AML-193 (cell line): ENCODE measurements at places on chromosomes 3 and 15.

- DNase-seq, result no peak
Observed at GRCh38 chr15:54082836-54083492, 104.7 kb downstream of the UNC13C start.

- DNase-seq, result no peak
Observed at GRCh38 chr15:74156678-74157411, 16.7 kb upstream of the ISLR start.

DNA sequence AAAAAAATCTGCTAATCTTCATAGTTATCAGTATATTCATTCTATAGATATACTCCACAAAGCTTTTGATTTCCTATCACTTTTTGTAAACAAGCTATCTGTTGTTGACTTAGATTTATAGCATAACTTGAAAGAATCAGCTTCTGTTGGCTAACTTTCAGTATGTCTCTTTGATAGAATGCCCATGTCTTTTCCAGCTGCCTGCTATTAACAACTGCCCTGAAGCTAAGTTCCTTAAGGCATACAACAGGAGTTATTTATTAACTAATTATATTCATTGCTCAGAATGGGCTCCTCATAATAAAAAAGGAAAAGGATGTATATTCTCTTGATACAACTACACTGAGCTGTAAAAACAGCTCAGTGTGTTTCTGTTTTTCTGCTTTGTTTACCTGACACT lies 293.9 kb downstream of the TUSC7 start:
- no peak for DNase-seq

DNA sequence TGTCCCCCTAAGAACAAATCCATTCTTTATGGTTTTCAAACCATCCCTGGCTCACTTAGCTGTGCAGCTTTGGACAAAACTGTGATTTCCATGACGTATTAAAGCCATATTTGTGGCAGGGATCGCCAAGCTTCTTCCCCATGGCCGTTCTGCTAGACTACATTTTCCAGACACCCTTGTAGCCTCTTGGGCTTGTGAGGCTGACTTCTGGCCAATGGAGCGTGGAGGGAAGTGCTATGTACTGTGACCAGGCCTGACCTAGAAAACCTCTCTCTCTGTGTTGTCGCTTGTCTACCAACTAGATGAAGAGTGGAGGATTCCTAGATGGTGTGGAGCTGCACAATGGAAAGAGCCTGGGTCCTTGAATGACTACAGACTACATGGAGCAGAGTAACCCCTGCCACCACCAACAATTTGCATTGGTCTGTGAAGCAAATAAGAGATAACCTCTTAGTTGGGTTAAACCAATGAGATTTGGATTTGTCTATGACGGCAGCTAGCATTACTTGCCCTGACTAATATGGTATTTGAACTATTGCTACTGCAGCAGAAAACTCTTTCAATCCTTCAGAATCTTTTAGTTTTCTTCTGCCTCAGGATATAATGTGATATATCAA lies 22.1 kb upstream of the MGLL start:
- DNase-seq, result no peak

DNA sequence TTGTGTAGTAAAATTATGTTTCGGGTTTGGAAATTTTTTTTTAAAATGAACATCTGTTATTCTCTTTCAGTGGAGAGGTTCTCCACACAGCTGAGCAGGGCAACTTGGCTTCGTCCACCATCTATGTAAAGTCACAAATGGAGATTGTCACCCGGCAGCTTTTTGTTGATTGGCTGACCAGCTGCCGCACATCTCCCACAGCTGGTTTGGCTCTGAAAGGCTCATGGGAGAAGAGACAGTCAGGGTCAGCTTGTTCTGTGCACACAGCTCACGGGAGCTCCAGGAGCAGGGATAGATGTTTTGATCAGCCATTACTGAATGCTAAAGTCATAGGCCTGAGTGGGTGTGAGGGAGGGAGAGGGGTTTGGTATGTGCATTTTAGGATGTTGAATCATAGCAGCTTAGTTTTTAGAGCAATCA lies 12.9 kb upstream of the CCDC80 start:
- no peak for DNase-seq

DNA sequence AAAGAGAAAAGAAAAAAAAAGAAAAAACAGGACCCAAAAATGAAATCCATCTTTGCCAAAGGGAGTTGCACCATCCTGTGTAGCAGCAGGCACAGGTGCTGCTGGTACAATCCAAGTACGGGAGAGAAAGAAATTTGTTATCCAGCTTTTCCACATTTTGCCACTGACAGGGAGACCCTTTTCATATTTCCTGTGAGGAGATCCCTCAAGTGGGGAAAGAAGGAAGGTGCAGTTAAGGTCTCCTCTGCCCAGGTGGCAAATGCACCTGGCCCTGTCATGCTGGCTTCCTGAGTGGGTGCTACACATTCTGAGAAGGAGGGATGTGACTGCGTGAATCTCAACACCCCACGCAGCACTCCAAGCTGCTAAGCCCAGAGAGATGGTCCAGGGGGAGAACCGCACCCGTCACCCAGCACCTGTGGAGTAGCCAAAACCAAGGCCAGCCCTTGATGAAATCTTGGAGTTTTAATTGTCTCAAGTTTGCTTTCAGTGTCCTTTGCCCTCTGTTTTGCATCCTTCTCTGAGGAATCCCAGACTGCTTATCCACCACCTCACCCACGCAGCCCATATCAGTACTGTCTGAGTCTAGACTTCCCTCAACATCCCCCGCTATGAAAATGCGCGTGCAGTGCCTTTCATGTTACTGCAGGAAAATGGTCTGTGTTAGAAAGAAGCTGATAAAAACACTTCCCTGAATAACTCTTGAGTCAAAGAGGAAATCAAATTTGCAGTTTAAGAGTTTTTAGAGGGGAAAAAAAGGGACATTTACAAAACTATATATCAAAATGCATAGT lies 141.9 kb upstream of the THBS1 start:
- DNase-seq, result no peak

- DNase-seq, result no peak
Observed at GRCh38 chr3:70431911-70432310, 119.5 kb upstream of the MDFIC2 start.

DNA sequence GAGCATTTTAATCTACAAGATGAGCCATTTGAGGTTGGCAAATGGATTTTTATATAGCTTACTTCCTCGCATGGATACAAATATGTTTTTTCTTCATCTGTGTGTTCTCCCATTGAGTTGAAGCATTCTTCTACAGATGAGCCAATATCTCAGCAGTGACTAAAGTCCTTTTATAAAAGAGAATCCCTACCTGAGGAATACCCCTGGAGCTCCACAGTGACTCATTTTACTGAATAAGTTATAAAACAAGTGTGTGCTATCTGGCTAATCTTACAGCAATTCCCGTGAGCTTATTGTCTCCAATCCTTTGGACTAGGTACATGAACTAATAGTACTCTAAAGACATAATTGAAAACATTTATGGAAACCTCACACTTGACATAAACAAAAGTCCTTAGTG lies 354.2 kb upstream of the BCHE start:
- no peak for DNase-seq

DNA sequence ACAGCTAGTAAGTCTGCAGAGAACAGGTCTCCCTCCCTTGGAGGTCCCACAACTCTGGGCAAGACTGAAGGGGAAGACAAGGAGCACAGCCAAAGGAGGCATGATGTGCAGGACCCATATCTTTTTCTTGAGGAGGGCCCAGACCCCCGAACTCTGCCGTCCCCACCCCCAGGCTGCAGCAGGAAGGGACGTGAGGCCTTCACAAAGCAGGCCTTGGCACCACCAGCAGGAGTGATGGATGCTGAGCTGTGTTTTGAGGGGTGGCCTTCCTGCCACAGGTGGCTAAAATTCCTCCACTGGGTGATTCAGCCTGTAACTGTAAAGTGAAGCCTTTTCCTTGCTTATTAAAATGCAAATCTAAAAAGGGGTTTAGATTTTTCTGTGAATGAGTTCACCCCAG lies 8.6 kb downstream of the PLA2G4D start:
- no peak for DNase-seq

DNA sequence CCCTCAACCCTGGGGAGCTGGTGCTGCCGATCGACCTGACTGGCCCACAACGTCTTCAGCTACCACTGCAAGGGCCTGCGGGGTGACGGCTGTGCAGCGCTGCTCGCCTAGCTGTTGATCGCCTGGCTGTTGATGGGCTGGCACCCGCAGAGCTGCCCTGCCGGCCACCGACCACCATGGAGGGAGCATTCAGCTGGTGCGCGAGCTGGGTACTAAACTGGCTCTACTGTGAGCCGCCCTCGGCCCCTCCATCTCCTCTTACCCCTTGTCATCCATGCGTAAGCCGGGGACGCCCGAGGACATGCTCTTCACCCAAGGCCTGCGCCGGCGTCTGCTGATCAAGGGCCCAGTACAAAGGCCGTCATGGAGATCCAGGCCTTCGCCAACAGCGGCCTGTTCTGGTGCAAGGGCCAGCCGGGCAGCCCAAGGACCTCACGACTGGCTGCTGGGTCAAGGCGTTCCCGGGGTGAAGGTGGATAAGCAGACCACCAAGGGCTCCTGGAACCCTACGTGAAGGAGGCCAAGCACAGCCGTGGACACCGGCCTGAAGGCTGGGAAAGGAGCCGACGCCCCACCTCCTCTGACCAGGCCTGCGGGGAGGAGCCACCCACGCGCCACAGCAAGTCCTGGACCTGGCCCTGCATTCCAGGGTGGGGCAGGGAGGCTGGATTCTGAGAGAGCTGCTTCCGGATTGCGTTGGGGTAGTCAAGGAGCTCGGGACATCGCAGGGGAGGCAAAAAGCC lies 46.9 kb downstream of the SFMBT1 start:
- DNase-seq, result no peak

DNA sequence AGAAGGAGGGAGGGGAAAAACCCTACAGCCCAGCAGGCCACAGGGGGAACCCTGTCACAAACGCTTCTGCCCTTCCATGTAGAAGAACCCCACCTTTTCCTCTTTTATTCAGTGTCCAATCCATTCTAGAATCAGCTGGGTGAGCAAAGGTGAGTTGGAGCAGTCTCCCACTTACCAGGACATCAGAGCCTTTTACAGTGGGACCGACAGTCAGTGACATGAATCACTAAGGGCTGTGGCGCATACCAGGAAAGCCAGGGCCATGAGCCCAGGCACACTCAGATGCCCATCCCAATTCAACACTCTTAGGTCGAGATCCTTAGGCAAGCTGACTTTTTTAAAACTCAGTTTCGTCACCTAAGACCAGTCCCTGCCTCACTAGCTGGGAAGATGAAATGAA lies 146.1 kb downstream of the AQP9 start:
- DNase-seq, result no peak

GRCh38 chr15:40150163-40150925 lies 10.5 kb upstream of the BUB1B start:
- DNase-seq, result peak; percentile 56

- DNase-seq, result peak; percentile 73
Observed at GRCh38 chr3:81789691-81790090, 28.2 kb upstream of the GBE1 start.

DNA sequence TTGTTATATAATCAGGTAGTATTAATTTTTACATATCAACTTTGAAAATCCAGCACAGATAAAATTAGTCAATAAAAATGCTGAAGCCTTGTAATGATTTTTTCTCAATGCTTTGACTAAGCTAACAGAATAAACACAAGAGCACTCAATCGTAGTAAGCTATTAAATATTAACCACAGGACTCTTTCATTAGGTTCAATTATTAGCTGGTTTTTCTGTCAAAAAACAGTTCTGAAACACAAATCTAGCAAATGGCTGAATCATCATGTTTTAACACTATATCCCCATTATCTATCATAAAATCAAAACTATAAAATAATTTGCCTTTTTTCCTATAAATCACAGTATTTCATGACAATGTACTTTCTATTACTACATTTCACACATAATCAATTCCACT lies 69.6 kb downstream of the PLOD2 start:
- DNase-seq, result no peak

- DNase-seq, result no peak
Observed at GRCh38 chr3:124660599-124660998, 69.7 kb upstream of the UMPS start.

GRCh38 chr3:30539206-30539605 lies 67.2 kb upstream of the TGFBR2 start:
- DNase-seq, result no peak

GRCh38 chr3:59131016-59131766 lies 81.4 kb upstream of the CFAP20DC start:
- DNase-seq, result no peak

DNA sequence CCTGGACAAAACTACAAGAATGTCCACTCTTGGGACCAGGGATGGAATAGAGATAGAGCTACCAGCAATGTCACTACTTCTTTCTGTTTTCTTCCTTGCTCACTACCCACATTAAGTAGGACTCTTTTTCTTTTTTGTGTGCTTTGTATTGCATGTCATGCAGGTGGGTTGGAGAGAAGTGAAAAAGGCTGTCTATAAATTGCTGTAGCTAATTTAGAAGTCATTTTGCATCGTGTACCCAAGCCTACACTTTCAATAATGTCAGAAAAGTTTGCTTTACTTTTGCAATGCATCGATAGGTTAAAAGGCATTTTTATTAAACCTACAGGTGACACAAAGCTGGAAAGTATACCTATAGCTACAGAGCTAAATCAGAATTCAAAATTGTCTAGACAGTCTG lies 58.9 kb downstream of the GTF2E1 start:
- DNase-seq, result no peak

GRCh38 chr15:56286213-56286612 lies 42.5 kb upstream of the RFX7 start:
- no peak for DNase-seq

GRCh38 chr3:97197830-97198229 lies 383.4 kb downstream of the EPHA6 start:
- DNase-seq, result no peak

- no peak for DNase-seq
Observed at GRCh38 chr15:91988071-91988470, 134.6 kb downstream of the SLCO3A1 start.

- DNase-seq, result no peak
Observed at GRCh38 chr3:182567700-182568099, 225.6 kb upstream of the ATP11B start.

GRCh38 chr3:75180235-75180944 lies 483.7 kb upstream of the FRG2C start:
- no peak for DNase-seq

DNA sequence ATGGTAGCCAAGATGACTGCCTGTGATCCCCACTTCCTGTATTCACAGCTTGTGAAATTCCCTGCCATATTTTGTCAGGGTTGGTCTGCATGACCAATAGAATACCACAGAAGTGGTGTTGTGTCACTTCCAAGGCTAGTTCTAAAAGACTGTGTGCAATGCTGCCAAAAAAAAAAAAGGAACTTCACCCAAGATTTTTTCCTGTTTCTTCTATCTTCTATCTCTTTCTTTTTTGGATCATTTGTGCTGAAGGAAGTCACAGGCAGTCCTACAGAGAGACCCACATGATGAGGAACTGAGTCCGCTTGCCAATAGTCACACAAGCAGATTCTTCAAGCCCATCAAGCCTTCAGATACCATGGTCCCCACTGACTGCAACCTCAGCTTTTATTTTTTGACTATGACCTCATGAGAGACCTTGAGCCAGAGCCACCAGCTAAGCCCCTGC lies 18.1 kb upstream of the RAF1 start:
- DNase-seq, result peak; percentile 99

- no peak for DNase-seq
Observed at GRCh38 chr3:56048331-56048730, 419.9 kb downstream of the ERC2 start.

DNA sequence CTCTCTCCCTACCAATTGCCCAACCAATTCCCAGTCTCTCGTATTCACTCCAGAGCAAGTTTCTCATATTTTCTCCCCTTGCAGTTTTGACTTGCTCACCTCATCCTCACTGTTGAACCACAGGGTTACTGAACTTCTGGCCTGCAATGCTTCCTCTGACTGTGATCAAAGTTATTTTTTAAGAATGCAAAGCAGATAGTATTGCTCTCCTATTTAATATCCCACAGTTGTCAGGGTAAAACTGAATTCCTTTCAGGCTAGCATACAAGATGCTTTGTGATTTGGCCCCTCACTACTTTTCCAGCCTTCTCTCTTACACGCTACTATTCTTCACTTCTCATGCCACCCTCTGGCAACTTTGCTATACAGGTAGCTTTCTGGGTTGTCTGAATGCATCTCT lies 80.9 kb downstream of the LRRFIP2 start:
- DNase-seq, result no peak
